Glutamatergic neuron (in vitro differentiated cells): ENCODE measurements at places on chromosomes 7 and 10. TPM values are rescaled to one million over a fixed set of nuclear protein-coding genes. Genes with fewer than 3 reads are reported as not detected.

GRCh38 chr10:75107756-75108683 lies 3.4 kb upstream of the SAMD8 start:
- no peak for DNase-seq

DNA sequence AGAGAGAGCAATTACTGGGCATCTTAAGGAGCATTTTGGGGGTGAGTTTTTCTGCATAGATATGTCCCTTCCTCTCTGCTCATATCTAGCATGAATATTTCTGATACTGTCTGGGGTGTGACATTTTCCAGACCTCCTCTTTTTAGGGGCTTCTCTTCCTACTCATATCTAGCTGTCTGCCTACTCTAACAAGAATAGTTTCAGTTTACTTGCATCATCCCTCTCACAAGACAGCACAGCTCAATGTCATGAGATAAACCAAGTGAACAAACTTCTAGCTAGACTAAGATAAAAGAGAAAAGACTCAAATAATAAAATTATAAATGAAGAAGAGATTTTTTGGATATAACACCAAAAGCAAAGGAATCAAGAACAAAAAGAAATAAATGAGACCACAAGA lies 419.5 kb upstream of the SORCS1 start:
- DNase-seq = no peak

DNA sequence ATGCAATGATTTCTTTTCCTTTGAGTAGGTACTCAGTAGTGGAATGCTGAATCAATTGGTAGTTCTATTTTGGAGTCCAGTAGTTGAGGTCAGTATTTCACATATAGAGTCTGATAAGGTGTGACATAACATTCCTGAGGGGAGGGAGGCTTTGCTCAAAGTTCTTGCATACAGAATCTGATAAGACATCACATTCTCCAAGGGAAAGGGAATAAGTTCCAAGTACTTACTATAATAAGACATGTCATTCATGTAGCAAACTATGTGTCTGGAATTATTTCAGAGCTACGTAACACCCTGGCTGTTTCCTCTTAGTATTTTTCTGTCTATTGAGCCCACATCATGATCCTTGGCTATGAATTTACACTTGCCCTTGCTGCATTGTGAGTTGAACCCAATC lies 74.3 kb upstream of the POM121L12 start:
- DNase-seq = no peak

DNA sequence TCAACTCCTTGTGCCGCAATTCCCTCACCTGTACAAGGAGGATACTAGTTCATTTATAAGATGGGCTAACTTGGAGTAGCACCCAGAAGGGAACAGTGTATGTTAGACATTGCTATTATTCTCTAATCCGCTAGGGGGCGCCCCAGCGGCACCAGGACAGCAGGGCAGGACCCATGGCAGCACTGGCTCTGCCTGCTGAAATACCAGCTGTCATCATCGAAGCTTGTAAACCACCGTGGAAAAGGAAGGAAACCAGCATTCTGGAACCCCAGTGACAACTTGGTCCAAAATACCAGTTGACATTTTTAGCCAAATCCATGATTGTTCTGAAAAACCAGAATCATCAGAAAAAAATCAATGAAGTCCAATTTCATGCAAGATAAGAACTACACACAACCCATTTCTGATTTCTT lies 134.4 kb downstream of the ITGA8 start:
- peak; percentile 82 for DNase-seq

- no peak for DNase-seq
These were observed 149.7 kb downstream of the LRRC4 start for GRCh38 chr7:127881564-127881963.

GRCh38 chr7:134737566-134738345 lies 41.7 kb upstream of the CALD1 start:
- no peak for DNase-seq

GRCh38 chr10:131698232-131698631 lies 202.6 kb upstream of the PPP2R2D start:
- no peak for DNase-seq

- no peak for DNase-seq
These were observed 108.4 kb upstream of the NPY start for GRCh38 chr7:24175603-24176002.

Gene VENTX
- total RNA-seq = 1.6 TPM

Gene XPNPEP1
- total RNA-seq = 51.4 TPM

Gene TLX1
- 14.3 TPM for total RNA-seq

Gene LIPK
- not detected for total RNA-seq
